ENCODE measurements at places on chromosomes 3 and 15.

DNA sequence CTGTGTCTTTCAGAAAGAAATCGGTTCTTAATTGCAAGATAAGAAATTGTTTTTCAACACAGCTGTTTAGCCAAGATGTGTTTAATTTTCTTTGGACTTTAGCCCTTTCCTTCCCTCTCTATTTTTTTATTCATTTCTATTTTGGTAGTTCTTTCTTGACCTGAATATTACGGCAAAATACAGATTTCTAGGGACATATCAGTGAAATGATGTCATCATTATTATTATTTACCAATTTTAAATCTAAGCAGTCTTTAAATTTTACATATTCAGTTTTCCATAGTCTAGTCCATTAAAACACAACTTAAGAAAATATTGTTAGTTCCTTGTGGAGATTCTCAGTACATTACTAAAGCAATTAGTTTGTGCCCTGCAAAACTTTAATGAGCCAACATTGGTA, 104.3 kb downstream of the MAP2K5 start:
- DNase-seq: no peak

GRCh38 chr3:50581459-50581842, 12.1 kb downstream of the HEMK1 start:
- DNase-seq: no peak

- no peak for DNase-seq
These were observed 126.1 kb downstream of the LRRK1 start for GRCh38 chr15:101045236-101045646.

DNA sequence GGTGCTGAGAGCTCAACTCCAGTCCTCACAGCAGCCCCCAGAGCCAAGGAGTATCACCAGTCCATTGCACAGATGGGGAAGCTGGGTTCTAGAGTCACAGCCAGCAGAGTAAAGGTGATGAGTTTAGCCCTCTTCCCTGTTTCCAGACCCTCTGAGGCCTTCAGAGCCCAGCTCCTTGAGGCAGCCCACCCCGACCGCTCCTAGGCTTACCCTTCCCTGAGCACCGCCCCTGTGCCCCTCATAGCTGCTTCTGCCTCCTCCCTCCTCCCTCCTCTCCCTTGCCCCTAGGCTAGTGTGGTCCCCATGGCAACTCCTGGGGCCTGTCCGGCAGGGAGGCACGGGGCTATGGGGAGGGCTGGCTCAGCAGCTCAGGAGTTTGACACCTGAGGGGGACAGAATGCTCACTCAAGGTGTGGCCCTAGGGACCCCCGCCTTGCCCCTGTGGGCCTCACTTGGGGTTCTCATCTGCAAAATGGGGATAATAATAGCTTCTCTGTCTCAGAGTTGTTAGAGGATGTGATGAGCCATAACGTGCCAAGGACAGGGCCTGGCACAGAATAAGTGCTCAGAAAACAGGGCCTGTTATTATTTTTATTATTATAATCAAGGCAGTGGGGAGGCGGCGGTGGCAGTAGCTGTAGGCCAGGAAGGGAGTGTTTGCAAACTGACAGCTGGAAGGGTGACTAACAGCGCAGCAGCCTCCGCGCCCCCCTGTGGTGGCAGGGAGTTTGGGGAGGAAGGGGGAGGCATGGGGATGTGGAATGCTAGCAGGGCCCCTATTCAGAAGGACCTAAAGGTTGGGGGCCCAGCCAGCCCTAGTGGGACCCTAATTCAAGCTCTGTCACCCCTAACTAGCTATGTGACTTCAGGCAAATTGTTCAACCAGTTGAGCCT, 11.5 kb downstream of the CSK start:
- DNase-seq: no peak

- no peak for DNase-seq
These were observed 614 bp upstream of the MINDY2 start for GRCh38 chr15:58770519-58770856.

- no peak for DNase-seq
These were observed 42.7 kb downstream of the SERP1 start for GRCh38 chr3:150503402-150504099.

DNA sequence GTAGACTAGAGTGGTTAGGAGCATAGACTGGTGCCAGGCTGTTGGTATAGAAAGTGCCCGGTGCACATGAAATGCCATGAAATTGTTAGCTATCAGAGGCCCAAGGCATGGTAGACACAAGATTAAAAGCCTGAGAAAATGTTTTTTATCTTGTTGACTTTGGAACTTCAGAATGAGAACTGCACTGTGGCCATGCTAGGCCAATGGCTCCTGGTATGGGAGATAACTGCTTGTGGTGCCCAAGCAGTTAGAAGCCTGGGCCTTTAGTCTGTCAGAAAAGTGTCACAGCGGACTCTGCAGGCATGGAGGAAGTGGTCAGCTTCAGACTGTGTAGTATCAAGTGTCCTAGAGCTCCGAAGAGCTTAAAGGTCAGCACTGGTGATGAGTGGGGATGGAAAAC, 11.9 kb downstream of the FYCO1 start:
- DNase-seq: no peak

DNA sequence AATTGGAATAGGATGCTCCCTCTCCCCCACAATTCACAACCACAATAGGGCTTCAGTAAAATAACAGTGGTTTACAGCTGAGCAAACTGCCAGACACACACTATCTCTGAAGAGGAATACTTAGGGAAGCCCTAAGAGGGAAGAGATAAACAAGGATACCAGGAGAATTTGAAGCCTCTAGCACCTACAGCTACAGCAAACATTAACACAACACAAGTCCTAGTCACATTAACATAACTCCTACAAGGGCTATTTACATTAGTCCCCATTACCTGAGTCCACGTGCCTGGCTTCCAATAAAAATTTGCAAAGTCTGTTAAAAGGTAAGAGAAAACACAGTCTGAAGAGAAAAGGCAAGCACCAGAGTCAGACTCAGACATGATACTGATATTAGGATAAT, 346.9 kb upstream of the CDIN1 start:
- no peak for DNase-seq

DNA sequence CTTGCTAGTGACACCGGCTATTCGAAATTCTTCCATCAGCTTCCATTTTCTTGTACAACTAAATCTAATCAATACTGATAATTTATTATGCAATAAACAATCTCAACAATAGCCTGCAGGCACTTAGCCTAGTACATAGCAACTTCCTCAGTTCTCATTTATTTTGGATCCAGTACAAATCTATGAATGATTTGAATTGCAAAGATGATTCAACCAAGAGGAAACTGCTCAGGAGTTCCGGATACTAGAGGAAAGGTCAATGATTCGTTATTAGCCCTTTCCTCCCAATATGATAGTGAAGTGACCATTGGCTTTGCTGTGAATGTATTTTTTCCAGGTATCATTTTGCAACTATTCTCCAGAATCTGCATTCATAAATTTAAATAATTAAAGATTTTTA, 827.0 kb downstream of the CADM2 start:
- no peak for DNase-seq

- DNase-seq: no peak
These were observed 247.7 kb upstream of the TLE3 start for GRCh38 chr15:70345251-70346019.

GRCh38 chr3:133361011-133361410, 38.8 kb upstream of the BFSP2 start:
- no peak for DNase-seq

DNA sequence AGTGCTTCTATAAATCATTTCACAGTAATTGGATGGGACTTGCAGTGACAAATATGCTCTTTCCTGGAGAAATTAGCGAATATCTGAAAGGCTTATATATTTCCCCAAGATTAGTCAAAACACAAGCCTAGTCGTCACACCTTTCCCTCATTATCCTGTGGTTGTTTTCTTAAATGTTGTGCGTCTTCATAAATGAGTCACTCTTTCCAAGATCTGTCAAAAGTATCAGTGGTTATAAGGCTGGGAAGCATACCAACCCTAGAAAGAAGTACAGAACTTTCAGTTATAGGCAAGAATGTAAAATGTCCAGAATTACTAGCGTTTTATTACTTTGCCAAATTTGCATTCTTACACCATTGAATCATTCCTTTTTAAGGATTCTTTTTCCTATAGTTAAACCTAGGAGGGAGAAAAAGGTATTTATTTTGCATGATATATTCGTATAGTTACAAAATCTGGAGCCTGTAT, 33.6 kb downstream of the TMEM212 start:
- no peak for DNase-seq

DNA sequence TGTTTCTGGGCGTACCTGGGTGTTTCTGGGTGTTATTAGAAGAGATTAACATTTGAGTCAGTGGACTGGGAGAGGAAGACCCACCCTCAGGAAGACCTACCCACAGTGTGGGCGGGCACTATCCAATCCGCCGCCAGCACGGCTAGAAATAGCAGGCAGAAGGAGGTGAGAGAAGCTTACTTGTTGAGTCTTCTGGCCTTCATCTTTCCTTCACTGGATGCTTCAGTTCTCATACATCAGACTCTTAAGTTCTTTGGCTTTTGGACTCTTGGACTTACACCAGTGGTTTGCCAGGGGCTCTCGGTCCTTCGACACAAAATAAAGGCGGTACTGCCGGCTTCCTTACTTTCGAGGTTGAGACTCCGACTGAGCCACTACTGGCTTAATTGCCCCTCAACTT, 654.6 kb upstream of the CADM2 start:
- DNase-seq: no peak

DNA sequence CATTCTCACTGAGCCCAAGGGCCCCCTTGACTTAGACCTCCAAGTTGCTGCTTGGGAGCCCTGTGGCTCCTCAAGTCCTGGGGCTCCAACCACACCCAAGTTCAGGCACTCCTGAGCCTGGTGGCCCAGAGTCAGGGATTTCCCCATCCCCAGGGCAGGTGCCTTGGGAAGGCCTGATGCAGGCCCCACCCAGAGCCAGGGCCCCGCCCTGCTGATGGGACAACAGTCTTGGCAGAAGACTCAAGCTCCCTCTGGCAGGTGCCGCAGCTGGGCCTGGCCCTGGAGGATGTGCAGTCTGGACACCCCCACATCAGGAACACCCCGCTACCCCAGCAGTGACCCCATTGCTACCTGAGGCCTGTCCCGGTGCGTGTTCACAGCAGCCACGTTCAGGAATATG, 17.7 kb upstream of the SHISA5 start:
- no peak for DNase-seq

DNA sequence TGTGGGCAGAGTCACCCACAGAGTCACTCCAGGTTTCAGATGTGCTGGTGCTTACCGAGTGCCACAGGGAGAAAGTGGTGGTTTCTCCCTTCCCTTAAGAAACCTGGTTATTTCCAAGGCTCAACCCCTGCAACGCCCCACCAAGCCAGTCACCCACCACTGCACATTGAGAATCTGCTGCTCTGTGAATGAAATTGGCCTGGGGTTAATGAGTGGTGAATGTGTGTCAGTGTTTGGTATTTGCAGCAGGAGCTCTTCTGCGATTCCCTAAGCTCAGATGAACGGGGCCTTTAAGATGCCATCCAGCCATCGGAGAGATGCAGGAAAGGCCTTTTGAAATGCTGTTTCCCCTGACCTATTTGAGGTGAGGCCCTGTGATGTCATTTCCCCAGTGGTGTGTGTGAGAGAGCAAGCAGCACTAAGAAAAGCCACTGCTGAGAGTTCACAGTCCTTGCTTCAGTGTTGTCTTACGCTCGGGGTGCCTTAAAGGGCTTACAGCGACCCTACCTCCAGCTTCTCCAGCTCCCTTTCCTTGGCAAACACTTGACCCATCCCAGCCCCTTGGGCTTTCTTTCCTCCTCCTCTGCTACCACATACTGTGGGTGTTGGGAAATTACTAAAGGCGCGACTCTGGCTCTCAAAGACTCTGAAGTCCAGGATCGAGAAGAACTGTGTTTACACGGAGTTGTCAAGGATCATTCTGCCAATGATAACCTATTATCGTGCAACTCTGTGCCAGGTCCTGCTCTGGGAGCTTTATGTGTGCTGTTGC, 68.9 kb downstream of the SMAD3 start:
- DNase-seq: peak; percentile 60

DNA sequence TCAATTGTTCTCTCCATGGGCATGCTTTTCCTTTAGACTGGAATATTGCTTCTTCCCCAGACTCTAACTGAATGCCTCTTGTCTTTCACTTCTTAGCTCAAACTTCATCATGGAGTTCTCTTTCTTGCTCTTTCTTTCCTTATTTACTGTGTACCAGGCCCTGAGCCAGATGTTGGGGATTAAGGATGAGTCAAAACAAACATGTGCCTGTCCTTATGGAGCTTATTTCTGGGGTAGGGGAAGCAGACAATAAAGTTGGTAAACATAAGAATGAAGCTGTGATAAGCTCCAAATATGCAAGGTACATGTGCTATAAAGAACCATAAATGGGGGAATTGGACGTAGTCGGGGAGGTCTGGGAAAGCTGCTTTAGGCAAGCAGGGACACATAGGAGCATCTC, 145.8 kb downstream of the ALDH1A2 start:
- DNase-seq: peak; percentile 2

DNA sequence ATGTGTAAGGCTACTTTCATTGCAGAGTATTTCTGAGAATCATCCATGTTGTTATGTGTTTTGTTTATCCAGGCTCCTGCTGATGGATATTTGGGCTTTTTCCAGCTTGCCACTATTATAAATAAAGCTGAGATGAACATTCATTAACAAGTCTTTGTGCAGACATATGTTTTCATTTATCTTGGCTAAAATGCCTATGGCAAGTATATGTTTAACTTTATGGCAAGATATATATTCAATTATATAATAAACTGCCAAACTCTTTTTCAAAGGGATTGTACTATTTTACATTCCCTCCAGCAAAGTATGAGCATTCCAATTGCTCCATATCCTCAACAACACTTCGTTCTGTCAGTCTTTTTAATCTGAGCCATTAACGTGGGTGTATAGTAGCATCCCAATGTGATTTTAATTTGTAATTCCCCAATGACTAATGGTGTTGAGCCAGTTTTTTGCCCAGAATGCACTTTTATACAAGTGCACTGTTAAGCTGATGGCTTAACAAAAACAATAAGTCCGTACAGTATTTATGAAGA, 452.4 kb downstream of the SHQ1 start:
- no peak for DNase-seq

GRCh38 chr15:74395319-74396145, 28.1 kb upstream of the CYP11A1 start:
- no peak for DNase-seq

GRCh38 chr3:127710155-127710941, 37.6 kb downstream of the ABTB1 start:
- DNase-seq: no peak

DNA sequence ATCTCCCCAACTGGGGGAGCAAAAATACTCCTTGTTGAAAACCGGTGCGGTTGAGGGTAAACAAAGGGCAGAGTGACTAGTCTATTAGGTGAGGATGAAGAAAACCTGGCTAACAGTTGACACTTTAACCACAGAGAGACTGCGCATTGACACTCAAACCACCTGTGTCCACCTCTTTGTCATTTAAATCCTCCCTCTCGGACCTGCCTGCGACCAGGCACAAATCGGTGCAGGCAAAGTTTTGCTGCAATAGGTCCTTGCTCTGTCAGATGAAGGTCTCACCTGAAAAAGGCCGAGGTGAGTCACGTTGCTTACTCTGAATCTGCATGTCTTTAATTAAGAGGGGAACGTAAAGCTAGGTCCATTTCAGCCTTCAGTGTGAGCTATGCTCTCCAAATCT, 494.1 kb upstream of the DPPA4 start:
- DNase-seq: no peak

GRCh38 chr3:69174871-69175737, 52.7 kb upstream of the LMOD3 start:
- DNase-seq: no peak
